ENCODE measurements at places on chromosomes 13 and 19.
A peak's percentile ranks its signal among the peaks of the same experiment; 100 is the strongest.

- DNase-seq, result peak; percentile 77
These were observed 3.9 kb upstream of the SSBP4 start for GRCh38 chr19:18415178-18415867.

DNA sequence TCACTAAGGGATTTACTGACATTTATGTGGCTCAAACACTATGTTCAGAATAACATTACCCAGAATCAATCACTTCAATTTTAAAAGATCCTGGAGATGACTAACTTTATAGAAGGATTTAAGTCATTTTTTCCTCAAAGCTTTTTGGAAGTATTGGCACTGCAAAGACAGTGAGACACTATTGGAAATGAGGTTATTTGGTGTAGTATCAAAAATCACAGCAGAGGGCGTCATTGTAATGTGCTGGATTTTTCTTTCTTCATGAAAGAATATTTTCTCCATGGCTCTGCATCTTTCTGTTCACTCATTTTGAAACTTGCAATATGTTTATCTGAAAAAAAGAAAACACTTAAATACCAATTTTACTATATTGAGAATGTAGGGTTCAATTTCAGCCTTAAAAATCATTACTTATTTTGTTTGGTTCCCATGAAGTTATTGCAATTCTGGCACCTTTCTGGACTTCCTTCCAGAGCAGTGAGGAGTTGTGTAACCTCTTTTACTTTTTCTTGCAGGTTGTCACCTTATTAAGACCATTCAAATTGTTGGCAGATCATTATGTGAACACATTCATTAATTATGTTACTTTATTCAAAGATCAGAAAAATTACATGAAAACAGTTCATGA, 3.7 kb upstream of the CSNK1A1L start:
- no peak for DNase-seq

GRCh38 chr19:30062907-30063649, 121.0 kb downstream of the URI1 start:
- DNase-seq, result no peak

- DNase-seq, result peak; percentile 70
These were observed 42.8 kb downstream of the GAS6 start for GRCh38 chr13:113820813-113821651.

GRCh38 chr13:90701264-90701663, 646.2 kb upstream of the MIR17HG start:
- no peak for DNase-seq
